Activated naive CD4-positive, alpha-beta T cell treated with anti-CD3 and anti-CD28 coated beads for 36 hours (primary cell): ENCODE measurements at places on chromosomes 12 and 14. TPM values are rescaled to one million over a fixed set of nuclear protein-coding genes. Genes with fewer than 3 reads are reported as not detected.

The BMP4 gene
- total RNA-seq, result not detected

The RFC5 gene
- 62.5 TPM for total RNA-seq

The ACAD10 gene
- 19.0 TPM for total RNA-seq

DNA sequence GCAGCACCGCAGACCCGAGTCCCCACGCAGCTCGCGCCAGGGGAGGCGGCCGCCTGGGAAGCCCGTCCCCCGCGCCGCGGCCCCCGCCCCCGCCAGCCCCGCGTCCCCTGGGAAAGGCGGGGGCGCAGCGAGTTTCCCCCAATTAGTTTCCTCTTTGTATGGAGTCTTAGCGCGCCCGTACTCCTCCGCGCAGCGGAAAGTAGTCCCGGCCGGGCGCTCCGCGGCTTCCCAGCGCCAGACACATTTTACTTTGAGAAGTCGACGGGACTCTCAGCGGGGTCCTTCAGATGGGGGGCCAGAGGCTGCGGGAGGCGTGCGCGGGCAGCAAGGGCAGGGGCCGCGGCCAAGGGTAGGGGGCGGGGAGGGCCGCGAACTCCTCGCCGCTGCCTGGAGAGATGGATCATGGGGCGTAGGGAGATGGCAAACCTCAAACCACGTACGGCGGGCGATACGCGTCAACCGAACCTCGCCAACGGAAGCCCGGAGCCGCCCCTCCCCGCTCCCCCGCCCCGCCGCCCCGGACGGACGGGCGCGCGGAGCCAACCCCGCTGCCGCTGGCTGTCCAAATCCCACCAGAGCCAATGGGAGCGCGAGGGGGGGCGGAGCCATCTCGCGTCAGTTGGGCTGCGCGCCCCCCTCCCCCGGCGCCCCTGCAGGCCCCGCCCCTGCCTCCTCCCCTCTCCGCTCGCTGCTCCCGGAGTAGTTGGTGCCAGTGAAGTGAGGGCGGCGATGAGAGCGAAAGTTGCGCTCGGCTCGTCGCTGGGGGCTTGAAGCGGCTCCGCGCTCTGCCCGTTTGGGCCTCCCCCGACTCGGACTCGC, at the start of gene RCOR1:
Gene RCOR1 (plus strand): TSS at position 706 of the 819 bp plus-strand sequence. CDS start 238 bp downstream, outside the sequence.
- H3K4me3 ChIP-seq, result peak within 1 kb of the TSS; percentile 85
- peaks cover 31% of the 10 kb centered on the region for H3K4me1 ChIP-seq
- H3K36me3 ChIP-seq, result peaks cover 3% of the 10 kb centered on the region
- H3K27ac ChIP-seq, result peak within 1 kb of the TSS; percentile 91
- no peaks in the 10 kb centered on the region for H3K27me3 ChIP-seq
- DNase-seq, result peak; percentile 98

DNA sequence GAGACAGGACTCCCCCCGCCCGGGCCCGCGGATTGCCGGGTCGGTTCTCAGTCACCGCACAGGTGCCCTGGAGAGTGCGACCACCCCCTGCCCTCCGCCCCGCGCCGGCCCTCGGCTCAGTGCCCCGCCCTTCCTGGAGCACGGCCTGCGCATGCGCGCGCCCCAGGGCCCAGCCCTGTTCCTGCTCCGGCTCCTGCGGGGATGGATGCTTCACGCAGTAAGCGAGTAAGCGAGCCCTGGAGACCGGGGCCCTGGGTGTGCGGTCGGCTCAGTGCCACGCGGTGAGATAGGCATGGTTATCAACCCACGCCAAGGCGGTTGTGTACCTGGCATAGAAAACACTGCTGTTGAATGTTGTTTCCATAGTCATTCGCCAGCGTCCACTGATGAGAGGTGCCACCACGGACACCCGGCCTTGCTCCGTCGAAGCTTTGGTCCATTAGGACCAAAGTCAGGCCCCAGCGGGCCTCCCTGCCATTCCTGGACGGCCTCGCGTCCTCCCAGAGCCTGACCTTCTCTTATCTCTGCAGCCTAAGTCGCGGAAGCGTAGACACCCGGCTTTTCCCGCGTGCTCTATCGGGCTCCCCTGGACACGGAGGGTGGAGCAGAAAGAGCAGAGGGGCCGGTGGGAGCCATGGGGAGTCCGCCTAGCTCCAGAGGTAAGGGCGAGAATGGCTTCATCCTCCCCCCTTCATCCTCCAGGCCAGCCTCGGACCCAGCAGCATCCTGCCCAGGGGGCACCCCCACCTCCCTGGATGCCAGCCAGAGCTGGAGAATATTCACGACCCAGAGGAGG, 90.6 kb downstream of the PAPOLA start:
- peak overlapping the region; percentile 71 for H3K4me3 ChIP-seq
- H3K4me1 ChIP-seq, result peaks cover 5% of the 10 kb centered on the region
- no peak overlapping the region for H3K27ac ChIP-seq
- DNase-seq, result peak; percentile 70
- no peaks in the 10 kb centered on the region for H3K36me3 ChIP-seq
- peaks cover 11% of the 10 kb centered on the region for H3K27me3 ChIP-seq
